ENCODE measurements at places on chromosomes 2 and 18. TPM values are rescaled to one million over a fixed set of nuclear protein-coding genes. Genes with fewer than 3 reads are reported as not detected.

- DNase-seq: no peak
Observed at GRCh38 chr18:12394428-12394827, 13.3 kb upstream of the PRELID3A start.

- no peak for DNase-seq
Observed at GRCh38 chr2:10195278-10196109, 73.0 kb downstream of the RRM2 start.

DNA sequence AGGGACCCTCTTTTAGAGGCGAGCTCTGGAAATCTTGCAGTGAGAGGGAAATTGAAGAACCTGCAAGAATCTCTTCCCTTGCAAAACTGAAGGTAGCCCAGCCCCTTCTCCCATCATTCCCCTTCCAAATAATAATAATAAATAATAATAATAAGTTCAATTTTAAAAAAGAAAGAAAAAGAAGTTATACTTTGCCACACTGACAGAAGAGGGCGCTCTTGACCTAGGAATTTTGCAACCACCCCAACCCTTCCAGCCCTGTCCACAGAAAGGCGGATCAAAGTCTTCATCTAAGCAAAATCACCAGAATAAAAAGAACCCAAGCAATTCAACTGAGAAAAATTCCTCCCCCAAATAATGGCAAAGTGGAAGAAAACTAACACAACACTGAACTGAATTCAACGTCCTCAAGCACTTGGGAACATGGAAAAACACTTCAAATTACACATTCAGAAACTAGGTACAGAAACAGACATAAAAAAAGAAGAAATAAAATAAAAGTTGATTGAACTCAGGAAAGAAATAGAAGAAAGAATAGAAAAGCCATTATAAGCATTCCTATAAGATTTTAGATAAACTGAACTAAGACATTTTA, 98.9 kb upstream of the GLS start:
- peak; percentile 63 for DNase-seq

DNA sequence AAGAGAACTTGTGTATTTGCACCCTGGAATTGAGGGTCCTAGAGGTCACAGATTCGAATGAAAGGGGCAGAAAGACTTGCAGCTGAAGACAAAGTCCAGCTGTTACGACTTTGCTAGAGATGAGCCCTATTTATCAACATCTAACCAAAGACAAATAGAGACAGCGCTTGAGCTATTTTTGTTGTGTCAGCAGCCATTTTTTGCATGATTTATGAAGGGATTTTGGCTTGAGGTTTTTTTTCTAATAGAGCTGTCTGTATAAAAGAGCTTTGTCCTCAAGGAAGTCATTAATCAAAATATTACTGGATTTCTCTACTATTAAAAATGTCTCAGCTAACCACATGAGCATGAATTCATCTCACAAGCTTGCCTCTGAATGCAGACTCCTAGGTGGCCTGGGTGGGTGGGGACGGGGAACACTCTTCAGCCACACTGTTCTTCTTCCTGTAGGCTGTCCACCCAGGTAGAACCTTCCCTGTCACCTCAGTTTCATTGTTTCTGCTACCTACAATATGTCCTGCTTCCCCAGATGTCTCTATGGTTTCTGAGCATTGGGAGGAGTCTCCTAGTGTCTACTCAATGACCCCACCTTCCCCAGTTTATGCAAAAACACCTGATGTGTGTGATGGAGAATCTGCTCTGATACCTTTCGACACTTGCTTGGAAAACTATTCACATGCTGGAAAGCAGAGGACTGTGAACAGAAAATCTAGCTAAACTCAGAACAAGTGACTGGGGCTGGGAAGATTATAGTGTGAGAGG, 7.2 kb upstream of the CD226 start:
- peak; percentile 43 for DNase-seq

- no peak for DNase-seq
Observed at GRCh38 chr2:215772634-215773563, 240.5 kb downstream of the MREG start.

GRCh38 chr2:194545978-194546377, 1111.0 kb upstream of the SLC39A10 start:
- DNase-seq: peak; percentile 41

DNA sequence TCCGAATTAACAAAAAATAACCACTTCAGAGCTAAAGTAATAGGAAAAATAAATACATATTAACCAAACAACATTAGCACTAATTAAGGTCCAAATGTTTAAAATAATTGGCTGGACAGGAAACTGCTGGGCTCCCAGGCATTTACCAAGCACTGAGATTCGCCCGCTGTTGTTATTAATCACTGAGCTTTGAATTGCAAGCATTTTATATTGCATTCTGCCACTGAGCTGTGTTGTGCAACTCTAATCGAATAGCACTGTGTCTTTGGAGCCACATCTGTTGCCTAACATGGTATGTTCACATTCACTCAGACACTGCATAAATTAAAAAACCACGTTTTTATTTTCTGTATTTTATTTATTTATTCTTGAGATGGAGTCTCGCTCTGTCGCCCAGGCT, 88.9 kb downstream of the SOWAHC start:
- no peak for DNase-seq

DNA sequence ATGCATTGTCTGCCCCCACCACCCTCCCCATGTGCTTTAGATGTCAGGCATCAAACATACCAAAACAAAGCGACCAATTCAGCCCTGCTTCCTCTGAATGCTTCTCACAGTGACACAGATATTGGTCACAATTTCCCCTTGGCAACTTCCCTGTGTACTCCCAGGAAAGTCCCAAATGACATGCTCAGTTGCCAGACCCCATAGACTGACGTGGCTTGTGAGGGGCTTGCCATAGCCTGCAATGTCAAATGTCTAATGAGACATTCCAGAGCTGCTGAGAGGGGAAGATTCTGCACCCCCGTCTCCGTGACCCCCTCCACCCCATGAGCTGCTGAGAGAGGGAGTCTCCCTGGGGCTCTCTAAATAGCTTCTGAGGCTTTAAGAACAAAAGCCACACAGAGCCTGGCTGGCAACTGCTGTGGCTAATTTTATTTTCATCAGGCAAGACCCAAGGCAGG, 47.3 kb downstream of the RFTN2 start:
- DNase-seq: peak; percentile 93

GRCh38 chr2:121196132-121196848, 88.7 kb downstream of the TFCP2L1 start:
- DNase-seq: no peak

- DNase-seq: no peak
Observed at GRCh38 chr2:241068136-241068941, 33.7 kb downstream of the MTERF4 start.

DNA sequence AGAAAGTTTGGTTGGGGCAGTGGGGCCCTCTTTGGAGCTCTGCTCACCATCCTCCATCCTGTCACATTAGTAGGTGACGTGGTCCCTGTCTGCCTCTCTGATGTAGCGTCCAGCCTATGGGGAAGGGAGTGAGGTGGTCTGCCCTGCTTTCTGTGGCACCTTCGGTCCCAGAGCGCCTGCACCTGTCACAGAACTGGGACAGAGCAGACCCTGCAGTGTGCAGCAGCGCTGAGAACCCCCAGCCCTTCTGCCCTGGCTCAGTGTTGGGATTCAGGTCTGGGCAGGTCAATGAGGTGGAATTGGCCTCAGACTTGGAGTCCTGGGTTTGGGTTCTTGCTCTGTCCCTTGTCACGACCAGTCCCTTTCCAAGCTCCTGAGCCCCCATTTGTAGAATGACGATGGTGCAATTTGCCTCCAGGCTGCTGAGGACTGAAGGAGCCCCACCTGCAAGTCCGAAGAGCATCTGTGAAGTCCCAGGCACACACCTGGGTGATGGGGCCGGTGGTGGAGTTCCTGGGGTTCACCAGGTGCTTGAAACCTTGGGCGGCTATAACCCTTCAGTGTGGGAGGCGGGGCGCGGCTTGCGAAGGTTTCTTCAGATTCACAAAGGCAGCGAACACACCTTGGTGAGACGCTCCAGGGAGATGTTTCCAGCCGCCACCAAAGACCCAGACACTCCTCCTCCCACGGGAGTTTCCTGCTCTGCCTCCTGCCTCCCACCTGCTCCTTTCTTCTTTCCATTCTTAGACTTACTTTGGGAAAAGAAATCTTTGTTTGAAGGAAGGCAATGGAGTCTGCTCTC, 265.4 kb upstream of the HDAC4 start:
- DNase-seq: no peak

DNA sequence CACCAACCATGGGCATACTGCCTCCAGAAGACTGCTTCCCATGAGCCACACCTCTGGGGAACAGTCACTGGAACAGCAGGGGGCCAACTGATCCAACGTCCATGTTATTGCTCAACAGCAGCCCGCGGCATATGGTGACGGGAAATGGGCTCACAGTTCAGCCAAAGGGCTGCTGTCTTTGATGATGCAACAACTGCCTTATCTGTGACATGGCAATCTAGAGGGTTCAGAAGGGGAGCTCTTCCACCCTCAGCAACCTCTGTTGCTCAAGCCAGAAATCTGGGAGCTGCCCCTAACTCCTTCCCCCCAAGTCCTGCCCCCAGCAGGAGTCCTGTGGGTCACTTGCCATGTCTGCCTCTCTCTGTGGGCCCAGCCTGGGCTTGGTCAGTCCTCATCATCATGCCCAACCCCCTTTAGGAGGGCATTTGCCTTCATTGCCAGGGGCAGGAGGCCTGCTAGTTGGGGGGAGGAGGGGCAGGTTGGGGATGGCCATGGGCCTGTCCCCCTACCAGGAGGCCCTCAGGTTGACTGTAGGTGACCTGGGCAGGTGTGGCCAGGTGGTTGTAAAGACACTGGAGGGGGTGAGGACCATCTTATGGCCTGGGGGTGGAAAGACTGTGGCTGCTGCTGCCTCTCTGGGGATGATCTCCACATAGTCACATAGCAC, 212.9 kb downstream of the CYP26B1 start:
- no peak for DNase-seq

GRCh38 chr2:60821587-60822302, 59.6 kb upstream of the REL start:
- no peak for DNase-seq

- DNase-seq: peak; percentile 69
Observed at GRCh38 chr2:222355860-222356259, 57.1 kb upstream of the PAX3 start.

- DNase-seq: no peak
Observed at GRCh38 chr2:236935631-236936445, 149.9 kb upstream of the COPS8 start.

DNA sequence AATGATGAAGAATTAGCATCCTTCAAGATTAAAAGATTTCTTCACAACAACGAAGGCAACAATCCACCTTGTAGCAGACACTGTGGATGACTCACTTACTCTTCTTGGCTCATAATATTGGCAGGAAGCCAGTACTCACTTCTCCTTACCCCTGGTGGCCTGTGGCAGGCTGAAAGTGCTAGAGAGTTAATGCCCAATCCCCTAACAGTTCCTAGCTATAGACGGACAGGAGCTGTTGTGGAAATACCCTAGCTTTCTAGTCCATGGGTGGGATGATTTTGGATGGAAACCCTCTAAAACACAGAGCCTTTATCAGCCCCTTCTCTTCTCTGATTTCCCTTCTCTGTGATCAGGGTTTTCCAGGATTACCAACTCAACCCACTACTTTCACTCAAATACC, 128.6 kb upstream of the NYAP2 start:
- DNase-seq: peak; percentile 26

GRCh38 chr2:201983174-201983573, 50.5 kb upstream of the FZD7 start:
- no peak for DNase-seq

DNA sequence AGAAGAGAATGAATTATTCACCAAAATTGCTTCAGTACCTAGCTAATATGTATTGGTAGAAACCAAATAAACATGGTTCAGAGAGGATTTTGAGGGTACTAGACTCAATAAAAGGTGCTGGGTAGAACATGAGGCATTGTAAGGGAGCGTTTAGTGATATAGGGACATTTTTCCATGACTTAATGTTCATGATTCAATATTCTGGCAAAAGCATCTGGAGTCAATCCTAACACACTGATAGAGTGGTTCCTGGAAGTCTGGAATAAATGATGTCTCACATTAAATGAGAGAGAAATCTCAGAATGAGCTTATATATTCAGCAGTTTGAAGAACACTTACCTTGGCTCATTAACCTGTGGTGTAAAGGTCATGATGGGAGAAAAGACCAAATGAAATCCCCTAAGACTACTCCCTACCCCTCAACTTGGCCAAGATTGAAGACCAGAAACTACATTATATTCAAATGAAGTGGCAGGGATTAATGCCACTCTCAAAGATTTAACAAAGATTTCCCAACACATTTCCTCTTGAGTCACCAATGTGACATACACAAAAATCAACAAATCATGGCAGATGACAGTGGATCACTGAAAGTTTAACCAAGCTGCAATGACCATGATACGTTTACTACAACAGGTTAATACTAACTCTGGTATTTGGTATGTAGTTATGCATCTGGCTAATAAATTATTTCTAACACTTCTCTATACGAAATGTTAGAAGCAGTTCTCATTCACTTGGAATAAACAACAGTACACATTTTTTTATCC, 309.5 kb downstream of the SATB2 start:
- no peak for DNase-seq

The PPIL3 gene
- 35.8 TPM for total RNA-seq

The ASPRV1 gene
- 0.05 TPM for total RNA-seq

The POTEC gene
- not detected for total RNA-seq

The PLEKHH2 gene
- total RNA-seq: 17.6 TPM

The ARHGAP25 gene
- 0.26 TPM for total RNA-seq

The HMSD gene
- total RNA-seq: not detected

The NCK2 gene
- 89.7 TPM for total RNA-seq

All from SK-MEL-5 (cell line).